ENCODE measurements at places on chromosomes 1 and 21.
A peak's percentile ranks its signal among the peaks of the same experiment; 100 is the strongest.

DNA sequence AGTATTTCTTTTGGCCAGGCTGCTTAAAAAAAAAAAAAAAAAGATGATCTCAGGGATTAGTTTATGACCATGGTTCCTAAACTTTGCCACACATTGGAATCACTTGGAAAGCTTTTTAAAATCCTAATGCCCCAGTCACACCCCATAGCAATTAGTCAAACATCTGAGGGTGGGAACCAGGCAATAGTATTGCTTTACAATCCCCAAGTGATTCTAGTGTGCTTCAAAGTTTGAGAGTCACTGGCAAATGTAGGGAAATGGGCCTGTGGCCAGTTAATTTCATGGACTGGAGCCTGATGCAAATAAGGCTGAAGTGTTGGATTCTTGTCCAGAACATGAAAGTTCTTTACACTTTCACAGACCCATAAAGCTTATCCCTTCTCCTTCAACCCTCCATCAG lies 374.6 kb upstream of the ESRRG start:
- DNase-seq = no peak

DNA sequence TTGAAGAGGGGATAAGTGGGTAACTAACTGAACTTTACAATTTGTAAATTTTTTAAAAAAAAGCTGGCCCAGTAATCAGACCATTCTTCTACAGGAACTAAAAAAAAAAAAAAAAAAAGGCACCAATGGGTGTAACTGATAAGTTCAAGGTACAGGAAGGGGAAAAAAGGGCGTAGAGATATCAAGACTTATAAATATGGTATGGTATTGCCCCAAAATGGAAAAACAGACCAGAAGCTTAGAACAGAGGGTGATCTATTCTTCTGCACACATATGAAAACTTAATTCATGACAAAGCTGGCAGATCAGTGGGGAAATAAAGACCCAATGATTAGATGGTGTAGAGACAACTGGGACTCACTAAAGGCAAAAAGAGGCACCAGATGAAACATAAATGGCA lies 58.9 kb downstream of the LHX4 start:
- no peak for DNase-seq

- DNase-seq = no peak
These were observed 19.8 kb downstream of the AVPR1B start for GRCh38 chr1:206097381-206097780.

- DNase-seq = no peak
These were observed 47.6 kb downstream of the ATP6V1G3 start for GRCh38 chr1:198492872-198493271.

DNA sequence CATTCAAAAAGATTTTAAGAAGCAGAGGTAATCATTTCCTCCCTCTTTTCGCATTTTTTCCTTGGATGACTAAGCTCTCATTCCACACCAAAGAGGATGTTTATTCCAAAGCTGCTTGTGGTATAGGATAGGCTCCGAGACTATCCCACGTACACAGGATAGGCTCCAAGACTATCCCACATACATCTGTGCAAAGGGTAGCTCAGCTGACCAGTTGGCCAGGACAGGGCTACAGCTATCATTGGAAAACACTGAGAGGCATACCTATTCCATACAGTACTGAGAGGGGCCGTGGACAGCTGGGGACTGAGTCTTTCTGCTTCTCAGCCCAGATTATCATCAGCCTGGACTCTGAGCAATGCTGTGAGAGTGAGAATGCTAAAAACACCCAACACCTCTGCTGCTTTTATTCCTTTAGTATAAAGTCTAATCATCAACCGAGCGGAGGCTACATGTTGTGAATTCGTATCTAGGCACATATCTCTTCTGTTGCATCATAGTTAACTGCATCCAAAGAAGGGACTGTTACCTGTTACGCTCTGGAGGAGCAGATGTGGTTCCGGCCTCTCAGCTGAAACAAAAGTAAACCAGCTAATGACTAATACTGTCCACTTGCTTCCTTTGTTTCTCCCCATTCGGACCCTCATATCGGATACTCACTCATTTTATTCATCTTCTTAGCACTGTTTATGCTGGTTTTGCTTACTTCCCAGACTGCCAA lies 141.0 kb downstream of the TNFSF18 start:
- no peak for DNase-seq

DNA sequence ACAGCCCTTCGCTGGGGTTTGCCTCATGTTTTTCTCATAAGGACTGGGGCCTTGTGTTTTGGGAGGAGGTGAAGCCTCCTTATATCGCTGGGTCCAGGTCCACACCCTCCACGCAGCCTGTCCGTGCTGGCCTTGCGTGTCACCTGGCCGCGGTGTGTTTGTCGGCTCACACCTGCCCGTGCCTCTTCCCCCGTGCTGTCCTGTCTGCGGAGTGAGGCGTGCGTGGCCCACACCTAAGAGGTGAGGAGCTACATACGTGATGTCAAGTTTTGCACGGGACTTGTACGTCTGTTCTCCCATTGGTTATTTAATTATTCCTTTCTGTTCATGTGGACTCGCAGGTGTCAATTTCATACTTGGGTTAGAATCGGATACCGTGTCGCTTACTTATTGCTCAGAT lies 30.7 kb downstream of the PRKCZ start:
- DNase-seq = no peak

DNA sequence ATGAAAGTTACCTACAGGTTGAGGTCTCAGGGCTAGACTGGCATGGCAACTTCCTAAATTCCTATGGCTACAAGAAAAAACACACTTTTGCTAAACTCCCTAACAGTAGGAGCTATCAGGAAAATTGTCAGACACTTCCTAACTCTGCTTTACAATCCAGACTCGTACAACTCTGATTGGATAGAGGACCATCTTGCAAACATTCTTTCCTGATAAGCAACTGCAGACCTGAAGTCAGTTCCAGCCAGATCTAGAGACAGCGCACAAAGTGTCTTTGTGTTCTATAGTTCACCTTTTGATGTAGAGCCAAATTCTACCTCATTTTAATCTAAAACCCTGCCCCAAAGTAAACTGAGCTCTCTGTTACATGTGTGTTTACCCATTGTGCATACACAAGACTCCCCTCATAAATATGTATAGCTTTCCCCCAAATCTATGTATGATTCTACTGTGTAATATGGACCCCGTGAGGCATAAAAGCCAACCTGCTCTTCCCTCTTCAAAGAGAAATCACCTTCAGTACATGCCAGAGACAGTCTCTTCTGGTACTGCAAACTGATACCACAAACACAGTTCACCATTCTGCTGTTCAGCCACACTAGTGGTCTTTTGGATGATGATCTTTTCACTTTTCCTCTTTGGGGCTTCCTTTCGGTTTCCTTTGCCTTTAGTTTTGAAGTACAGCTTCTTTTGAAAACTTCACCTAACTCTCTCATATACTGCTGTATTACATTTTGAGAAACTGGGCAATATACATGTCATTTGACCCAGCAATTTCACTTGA lies 21.7 kb downstream of the ZP4 start:
- DNase-seq = no peak

DNA sequence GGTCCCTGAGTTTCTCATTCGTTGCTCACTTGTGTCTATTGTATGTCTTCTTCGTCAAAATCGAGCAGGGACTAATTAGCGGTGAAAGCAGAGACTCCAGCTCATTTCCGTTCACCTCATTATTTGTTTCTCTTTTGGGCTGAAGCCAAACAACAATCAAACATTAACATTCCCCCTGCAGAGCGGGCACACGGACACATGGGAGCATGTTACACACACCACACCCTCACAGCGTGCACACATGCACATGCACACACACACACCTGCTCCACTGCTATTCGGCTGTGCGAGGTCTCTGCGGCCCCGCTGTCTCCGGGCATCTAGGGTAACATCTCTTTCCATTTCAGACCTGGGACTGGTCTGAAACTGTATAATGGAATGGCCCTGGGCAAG lies 58.5 kb upstream of the LRRC8D start:
- no peak for DNase-seq

GRCh38 chr1:168321945-168322344 lies 41.3 kb downstream of the TBX19 start:
- peak; percentile 25 for DNase-seq

DNA sequence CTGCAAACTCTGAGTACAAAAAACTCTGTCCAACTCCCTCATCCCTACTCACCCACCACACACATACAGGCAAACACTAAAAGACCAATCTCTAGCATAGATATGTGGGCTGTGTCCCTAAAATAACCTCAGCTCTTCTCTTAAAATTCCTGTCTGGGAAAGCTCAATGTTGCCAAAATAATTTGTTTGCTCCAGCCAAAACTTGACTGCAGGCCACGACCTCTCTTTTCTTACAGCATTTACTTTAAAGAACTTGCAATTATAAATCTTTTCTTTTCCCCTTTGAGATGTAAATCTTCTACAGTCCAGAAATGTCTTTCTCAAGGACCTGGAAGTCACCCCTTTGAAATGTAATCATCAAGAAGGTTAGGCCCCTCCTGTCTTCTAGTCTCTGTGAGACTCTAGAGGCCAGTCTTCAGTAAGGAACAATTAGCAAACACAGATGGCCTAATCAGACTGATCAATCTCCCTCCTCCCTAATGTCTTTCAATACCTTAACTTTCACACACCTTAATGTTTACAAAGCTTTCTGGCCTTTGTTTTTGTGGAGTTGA lies 483.6 kb upstream of the RGS18 start:
- DNase-seq = no peak

- DNase-seq = no peak
These were observed 22.1 kb upstream of the TBX15 start for GRCh38 chr1:119010201-119010600.

DNA sequence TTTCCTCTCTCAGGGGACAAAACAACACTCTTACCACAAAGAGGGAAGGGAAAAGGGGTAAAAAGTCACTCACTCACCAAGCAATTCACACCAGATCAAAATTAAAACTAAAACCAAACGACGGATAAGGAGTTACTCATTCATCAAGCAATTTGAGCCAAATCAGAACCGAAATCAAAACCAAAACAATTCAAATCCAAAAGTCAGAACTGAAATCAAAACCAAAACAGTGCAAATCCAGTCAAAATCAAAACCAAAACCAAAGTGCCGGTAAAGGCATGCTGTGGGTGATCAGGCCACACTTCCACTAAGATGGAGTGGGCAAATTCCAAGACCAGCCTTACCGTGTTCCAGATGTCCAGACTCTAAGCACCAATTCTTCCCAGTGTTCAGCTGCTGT lies 717.9 kb downstream of the AMY1C start:
- DNase-seq = no peak

- DNase-seq = no peak
These were observed 805 bp downstream of the NRIP1 start for GRCh38 chr21:15063814-15064575.

DNA sequence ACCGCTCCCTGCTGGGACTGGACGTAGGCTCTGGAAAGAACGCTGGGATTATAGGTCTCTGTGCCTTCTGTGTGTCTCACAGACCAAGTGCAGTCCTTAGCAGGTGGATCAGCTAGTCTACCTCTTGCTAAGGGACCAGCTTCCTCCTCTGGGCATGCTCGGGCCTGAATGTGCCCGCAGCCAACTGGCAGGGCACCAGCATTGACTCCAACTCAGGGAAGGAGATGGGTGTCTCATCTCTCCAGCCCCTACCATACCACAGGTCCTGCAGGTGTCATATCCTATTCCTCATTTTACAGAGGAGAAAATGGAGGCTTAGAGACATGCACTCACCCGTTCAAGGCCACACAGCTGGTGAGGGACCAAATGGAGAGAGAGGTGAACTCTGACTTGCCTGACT lies 340.2 kb downstream of the PTPRU start:
- DNase-seq = no peak

- no peak for DNase-seq
These were observed 3.0 kb downstream of the PEAR1 start for GRCh38 chr1:156896490-156897033.

DNA sequence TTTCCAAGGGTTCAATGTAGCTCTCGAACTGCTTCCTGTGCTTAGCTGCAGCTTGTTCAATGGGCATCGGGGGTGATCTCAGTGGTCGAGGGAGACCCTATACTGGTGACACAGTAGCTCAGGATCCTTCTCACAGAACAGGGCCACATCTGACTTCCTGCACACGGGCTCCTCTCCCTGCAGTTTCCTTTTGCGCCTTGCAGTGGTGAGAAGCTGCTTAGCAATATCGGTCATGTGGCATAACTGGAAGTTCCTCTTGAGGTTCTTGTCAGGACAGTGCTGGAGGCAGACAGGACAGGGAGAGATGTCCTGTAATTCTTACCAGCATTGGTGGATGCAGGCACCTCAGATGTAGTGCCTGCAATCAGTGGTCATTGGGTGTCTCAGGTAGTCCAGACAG lies 140.5 kb upstream of the MAP1LC3C start:
- DNase-seq = no peak

DNA sequence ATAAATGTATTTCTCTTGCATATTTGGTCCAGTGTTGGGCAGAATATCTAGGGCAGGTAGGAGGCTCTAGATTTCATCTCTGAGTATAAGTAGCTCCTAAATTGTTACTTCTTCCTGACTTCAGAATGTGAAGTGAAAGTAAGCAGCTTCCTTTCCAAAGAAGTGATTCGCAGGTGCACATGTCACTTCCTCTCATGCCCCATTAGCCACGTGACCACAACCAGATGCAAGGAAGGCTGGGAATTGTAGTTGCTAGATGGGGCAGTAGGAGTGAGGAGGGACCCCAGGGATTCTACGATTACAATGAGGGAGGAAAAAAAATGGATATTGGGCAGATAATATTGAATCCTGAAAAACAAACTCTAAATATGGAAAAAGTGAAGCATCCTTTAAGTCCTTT lies 113.2 kb upstream of the CYYR1 start:
- no peak for DNase-seq

DNA sequence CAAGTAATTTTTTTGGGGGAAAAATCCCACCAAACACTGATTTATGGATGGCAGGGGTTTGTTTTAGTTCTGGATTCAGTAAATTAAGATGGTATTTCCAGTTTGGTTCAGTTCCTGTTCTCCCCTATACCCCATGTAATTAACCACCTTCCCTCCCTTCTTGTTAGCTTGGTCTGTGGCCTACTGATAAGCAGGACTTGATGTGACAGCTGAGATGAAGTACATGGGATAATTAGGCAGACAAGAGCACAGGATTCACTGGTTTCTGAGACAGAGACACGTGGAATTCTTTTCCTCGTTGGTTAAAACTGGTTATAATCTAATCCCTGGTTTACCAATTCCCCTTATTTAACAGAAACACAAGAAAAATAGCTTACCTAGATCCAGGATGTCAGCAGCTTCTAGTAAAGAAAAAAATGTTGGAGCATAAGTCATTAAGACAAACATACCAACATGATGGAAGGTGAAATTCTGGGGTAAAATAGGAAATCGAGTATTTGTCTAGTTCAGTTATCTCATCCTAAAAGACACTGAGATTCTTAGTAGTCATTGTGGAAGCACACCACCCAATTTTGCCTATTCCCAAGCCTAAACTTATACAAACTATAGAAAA lies 81.5 kb downstream of the SCMH1 start:
- DNase-seq = no peak

- DNase-seq = no peak
These were observed 56.4 kb downstream of the ADAMTS1 start for GRCh38 chr21:26788790-26789189.

Measured in NCI-H1694 (cell line).